Posterior vena cava (tissue), 2 donors: ENCODE measurements at places on chromosomes 6 and 20. TPM values are rescaled to one million over a fixed set of nuclear protein-coding genes. Genes with fewer than 3 reads are reported as not detected.
A peak's percentile ranks its signal among the peaks of the same experiment; 100 is the strongest.

The COL11A2 gene
- total RNA-seq, result 0.43 TPM

The AP5S1 gene
- total RNA-seq, result 8.8 TPM

The PROKR2 gene
- not detected for total RNA-seq

The RAET1E gene
- not detected for total RNA-seq

The RCAN2 gene
- total RNA-seq, result 69.6 TPM

The TUBB1 gene
- 0.43 TPM for total RNA-seq

The ARMH2 gene
- total RNA-seq, result not detected

DNA sequence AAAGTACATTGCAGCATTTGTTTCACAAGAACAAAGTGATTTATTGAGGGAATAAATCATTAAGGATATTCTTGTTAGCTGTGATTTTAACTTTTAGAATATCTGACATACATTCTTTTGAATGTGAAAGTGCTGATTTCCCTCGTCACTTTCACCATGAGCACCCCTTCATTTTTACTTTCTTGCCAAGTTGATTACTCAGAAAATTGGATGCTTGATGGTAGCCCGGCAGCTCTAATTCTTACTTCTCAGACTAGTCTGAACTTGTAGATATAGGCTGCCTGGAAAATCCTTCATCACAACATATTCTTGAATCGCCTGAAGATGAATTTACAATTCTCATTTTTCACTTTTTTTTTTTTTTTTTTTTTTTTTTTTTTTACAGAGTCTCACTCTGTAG, 147.1 kb upstream of the SMLR1 start:
- no peak for DNase-seq

- no peak for DNase-seq
Observed at GRCh38 chr6:5667737-5668136, 339.0 kb downstream of the NRN1 start.

DNA sequence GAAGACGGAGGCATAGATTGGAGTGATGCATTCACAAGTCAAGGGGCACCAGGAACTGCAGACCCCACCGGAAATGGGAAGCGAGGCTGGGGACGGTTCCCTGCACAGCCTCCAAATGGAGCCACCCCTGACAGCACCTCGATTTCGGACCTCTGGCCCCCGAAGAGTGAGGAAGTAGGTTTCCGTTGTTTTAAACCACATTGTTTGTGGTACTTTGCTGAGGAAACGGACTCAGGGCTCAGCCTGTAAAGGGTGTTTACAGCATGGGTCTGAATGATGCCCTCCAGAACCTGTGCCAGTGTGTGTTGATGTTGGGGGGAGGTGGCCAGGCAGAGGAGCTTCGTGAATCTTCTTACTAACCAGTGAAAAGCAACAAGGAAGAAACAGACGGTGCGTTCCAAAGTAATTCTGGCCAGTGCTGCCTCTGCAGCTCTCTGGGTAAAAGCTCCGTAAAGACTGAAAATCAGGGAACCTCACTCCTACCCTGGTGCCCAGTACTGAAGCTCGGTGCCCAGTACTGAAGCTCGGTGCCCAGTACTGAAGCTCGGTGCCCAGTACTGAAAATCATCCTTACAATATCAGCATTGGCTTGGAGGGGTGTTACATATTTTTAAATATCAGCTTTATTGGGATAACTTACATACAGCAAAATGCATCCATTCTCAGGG, 30.1 kb upstream of the CCR6 start:
- no peak for DNase-seq

- DNase-seq, result no peak
Observed at GRCh38 chr6:4370066-4370465, 234.7 kb upstream of the ECI2 start.

DNA sequence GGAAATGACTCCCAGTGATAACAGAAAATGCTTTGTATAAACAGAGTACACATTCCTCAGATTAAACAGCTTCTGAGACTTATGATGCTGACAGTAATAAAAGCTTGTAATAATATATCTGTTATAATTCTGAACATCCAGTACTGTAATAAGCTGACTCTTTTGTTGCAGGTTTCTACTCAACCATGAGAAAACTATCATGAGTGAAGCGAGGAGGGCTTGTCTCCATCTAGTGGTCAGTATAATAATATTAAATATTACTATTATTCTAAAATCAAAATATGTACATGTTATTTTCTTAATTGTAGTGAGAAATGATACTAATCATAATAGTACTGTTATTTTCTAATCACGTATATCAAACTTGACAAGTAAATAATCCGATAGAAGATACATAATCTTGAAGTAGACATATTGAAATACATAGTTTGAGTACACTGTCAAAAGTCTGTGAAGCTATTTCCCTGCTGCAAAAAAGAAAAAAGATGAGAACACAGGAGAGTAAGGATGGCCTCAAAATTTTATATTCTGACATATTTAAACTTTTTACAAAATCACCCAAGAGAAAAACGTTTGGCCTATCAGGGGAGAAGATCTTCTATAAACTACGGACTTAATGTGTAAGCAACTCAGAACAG, 183.1 kb downstream of the MOXD1 start:
- DNase-seq, result no peak

DNA sequence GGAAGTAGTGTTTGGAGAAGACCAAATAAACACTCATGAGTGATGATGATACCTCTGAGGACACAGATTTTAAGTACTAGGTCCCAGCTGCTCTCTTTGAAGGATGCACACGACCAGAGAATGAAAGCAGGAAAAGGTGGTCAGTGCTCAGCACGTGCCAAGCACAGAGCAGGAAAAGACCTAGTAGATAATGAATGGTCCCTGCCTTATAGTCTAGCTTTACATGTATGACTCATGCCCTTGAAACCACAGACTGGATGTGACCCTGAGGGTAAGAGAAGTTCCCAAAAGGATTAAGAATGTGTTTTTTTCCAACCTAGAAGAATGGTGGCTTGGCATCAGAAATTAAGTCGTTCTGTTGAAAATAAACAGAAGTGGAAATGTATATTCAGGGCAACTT, 2.8 kb upstream of the MC3R start:
- no peak for DNase-seq

- no peak for DNase-seq
Observed at GRCh38 chr6:155444120-155444917, 11.3 kb downstream of the NOX3 start.

DNA sequence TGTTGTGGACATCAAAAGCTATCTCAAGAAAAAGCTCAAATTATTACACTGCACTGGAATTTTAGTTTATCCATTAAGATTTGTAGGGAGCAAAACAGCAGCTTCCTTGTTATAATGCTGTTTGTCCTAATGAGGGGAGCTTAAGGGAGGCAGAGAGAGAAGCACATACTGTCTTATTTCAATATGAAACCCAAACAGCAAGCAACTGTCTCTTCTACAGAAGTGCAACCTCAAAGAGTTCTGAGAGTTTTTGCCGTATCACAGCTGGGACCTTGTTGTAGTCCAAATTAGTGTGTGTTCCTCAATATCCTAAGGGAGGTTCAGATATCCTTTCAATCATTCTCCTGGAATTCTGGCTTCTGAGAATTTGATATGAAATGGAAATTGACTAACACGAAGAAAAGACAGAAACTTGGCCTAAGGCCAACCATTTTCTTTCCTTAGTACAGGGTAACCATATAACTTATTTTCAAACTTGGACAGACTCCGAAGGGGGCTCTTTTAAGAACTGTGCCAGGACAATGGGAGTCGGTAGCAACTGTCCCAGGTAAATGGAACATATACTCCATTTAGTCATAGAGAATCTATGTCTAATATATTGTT, 149.3 kb upstream of the CCN2 start:
- no peak for DNase-seq

DNA sequence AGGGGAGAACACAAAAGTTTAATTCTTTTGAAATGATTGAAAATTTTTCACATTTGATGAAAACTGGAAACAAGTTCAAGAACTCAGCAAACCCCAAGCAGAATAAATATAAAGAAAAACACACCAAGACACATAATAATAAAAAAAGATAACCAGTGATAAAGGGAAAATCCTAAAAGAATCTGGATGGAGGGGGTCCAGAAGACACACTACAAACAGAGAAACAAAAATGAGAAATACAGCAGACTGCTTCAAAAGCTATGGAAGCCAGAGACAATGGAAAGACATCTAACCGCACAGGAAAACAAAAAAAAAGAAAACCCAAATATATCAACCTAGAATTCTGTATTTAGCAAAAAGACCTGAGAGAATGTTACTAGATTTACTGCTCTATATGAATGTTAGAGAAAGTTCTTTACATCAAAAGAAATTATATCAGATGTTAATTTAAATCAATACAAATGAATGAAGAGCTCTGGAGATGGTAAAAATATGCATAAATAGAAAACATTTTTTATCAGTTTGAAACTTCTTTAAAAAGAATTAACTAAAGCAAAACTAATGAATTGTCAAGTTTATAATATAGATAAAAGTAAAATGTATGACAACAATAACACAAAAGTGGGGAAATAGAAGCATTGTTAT, 310.7 kb upstream of the PREP start:
- DNase-seq, result no peak

GRCh38 chr6:71463061-71463460, 174.4 kb downstream of the OGFRL1 start:
- no peak for DNase-seq

- no peak for DNase-seq
Observed at GRCh38 chr6:12333128-12333527, 43.0 kb downstream of the EDN1 start.

DNA sequence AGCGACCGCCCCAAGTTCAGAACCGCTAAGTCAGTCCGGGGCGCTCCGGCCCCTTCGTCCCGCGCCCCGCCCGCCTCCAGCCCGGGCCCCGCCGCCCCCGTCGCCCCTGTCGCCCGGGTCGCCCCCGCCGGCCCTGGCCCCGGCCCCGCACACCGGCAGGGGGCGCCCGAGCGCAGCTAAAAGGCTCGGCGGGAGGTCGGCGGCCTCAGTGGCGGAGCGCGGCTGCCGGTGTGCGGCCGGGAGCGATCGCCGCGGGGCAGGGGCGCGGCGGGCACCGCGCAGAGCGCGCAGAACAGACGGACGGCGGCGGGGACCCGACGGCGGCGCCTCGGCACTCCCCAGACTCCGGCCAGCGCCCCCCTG, at the start of gene FNDC1:
FNDC1 (plus strand) TSS at position 208 of the 363 bp plus-strand sequence. CDS start 197 bp downstream, outside the sequence.
- DNase-seq, result peak; percentile 84

- no peak for DNase-seq
Observed at GRCh38 chr20:44810391-44811149, at the start of gene RIMS4. RIMS4 (minus strand) TSS chr20:44810546; CDS start chr20:44810271, 275 bp downstream.

GRCh38 chr6:37877373-37878149, 58.0 kb downstream of the ZFAND3 start:
- no peak for DNase-seq

GRCh38 chr6:30510419-30511168, 21.3 kb downstream of the HLA-E start:
- DNase-seq, result no peak

DNA sequence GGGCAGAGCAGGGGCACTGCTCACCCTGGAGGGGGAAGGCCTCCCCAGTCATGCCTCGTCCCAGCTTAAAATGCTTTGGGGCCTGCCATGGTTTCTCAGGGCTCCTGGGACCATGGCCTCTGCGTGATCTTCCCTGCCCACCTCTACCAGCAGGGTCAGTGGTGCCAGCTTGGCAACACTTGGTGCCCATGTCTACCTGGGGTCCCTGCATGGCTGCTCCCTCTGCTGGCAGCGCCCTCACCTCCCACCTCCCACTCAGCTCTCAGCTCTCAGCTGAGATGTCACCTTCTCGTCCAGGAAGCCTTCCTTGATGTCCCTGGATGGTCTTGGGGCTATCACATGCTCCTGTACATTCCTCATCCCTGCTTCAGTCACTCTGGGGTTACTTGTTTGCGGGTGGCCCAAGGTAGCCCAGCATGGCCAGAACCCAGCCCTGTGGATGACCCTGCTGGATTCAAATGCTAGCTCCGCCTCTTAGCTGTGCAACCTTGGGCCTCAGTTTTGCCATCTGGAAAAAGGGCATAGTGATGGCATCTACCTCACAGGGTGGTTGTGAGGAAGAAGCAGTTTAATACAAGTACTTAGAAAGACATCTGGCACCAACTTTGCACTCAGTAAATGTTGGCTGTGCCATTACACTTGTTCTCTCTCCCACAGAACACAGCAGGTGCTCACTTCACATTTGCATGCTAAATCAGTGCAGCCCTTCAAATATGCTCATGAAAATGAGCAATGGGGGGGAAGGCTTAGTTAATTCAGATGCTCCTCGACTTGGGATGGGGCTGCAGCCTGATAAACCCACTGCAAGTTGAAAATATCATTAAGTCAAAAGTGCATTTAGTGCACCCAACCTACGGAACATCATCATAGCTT, 53.5 kb upstream of the PTPN1 start:
- no peak for DNase-seq

DNA sequence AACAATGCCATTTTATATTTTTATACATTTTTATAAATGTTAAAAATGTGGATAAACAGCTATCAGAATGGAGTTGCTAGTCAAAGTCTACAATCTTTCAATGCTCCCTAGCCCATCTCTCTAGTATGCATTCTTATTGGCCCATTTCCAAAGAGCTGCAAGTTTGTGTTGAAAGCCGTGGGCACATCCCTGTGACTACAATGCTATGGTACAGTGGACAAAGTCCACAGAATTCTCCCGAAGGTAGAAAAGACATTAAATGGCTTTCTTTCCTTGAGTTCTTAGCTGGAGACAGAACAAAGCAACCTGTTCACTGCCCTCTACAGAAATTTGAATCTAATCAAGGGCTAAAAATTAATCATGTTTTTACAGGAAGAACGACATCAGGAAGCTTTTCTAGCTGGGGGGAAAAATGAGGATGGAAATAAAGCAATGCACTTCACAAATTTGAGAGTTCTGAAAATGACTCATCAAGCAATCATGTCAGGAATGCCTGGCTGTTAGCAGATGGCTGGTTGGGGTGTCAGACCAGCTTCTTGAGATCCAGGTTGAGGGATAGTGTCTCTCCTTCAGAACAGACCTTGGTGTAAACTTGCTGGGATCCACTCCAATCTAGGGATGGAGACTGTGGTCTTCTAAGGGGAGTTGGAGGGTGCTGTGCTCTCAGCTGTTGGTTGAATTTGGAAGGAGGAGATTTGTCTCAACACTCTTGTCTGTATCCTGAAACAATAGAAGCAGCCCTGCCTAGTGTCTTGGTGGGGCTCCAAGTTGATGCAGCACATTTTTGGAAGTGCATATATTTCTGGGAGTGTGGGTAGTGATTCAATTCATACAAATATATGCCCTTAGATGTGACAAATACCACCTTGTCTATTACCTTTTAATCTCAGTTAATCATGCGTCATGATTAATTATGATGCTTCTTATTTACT, 143.4 kb upstream of the PHACTR1 start:
- DNase-seq, result no peak
